ENCODE measurements at places on chromosomes 16 and 17.

DNA sequence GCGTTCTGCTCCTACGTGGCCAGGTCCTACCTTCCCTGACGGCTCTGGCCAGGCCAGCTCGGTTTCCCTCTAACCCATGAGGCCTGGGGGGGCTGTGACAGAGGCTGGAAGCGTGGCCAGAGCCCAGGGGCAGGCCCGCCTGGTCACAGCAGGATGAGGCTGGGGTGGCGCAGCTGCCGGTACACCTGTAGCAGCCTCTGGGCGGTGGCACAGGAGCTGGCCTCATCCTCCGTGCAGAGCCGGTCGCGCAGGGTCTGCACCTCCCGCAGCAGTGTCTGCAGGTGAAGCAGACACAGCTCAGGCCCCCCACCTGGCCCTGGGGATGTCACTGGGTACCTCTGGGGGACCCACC is 11.5 kb downstream of the FAAP100 start:
- DNase-seq: no peak

GRCh38 chr16:51374346-51374745 is 223.3 kb upstream of the SALL1 start:
- no peak for DNase-seq

GRCh38 chr17:47057830-47058229 is 78.8 kb upstream of the RPRML start:
- no peak for DNase-seq

- no peak for DNase-seq
Observed at GRCh38 chr16:1770328-1771187, 785 bp downstream of the NME3 start.

DNA sequence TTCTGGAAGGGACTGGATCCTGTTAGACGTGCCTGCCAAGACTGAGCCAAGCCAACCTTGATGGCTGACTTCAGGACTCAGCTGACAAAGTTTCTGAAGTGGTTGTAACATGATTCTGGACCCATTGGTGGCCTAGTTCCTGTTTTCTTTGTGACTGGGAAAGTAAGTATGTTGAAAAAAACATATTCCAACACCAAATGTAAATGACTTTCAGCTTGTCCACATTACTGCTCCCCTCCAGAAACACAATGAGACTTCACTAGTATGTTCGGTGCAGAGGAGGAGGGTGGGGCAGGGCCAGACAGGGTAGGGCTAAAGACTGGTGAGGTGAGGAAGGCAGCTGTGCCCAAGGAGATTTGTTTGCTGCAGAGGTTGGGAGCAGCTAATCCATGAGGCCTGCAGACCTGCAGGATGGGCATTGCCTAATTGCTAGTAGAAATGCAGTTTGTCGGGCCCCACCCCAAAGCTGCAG is 26.4 kb downstream of the NMT1 start:
- no peak for DNase-seq

DNA sequence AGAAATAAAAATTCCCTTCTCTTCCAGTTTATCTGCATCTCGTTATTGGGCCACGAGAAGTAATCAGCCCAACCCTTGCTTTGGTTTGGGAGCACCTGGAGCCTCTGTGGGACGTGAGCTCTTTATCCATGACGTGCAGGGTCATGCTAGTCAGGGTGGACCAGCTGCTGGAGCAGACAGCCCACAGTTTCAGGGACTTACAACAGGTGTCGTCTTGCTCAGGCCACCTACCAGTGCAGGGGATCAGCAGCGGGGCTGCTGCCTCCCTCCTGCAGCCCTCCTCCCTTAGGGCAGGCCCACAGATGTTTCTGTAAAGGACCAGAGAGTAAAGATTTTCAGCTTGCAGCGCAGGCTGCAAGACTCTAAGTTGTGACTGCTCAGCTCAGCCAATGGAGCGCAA is 16.9 kb downstream of the ADAD2 start:
- DNase-seq: no peak

- no peak for DNase-seq
Observed at GRCh38 chr16:78362524-78363135, 263.2 kb downstream of the WWOX start.

- no peak for DNase-seq
Observed at GRCh38 chr16:65406116-65406515, 284.3 kb upstream of the CDH11 start.

DNA sequence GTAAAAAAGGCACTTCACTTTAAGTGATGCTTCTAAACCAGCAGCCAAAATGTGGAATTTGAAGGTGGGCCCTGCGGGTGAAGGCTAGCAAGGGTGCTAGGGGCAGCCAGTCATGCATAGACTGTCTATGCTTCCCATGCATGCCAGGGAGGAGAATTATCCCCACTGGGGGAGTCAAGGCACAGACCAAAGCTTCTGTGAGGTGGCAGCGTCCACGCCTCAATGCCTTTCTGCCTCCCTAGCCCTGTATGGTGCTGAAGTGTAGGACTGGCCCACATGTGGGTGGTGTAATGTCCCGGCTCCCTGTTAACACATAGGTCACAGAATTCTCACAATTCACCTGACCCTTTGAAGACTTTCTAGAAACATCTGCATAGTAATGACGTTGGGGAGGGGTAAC is 1.9 kb downstream of the HS3ST2 start:
- DNase-seq: no peak

DNA sequence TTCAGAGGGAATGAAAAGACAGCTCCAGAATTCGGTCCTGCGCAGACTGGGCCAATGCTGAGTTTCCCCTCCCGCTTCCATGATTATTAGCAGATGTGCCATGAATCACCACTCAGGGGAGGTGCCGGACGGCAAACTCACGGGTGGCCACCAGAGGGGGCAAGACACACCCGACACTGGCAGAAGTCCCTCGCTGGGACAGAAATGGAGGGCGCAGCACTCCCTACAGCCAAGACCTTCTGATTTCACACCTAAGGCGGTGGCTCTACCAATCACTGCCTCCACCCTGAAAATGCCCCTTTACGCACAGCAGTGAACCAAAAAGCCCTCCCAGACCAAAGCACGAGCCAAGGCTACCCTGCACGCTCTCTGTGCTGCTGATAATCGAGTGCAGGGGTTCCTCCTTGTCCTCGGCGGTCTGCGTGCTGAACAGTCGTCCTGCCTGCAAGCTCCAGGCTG is 26.8 kb downstream of the TRAP1 start:
- peak; percentile 78 for DNase-seq

DNA sequence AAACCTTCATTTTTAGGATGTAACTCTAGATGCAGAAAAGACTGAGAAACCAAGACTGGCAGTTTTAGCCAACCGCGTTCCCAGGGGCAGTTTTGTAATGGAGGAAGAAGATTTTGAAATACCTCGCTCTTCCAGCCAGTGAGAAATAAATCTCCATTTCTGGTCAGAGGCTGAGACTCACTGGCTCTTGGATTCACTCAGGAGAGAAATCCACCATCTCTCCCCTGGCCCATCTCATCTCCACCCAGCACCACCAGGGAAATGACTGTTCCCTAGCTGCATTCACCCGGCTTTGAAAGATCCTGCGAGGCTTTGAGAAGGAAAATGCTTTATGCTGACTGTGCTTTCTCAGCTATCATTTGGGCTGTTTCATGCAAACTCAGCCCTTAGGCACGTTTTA is 185.2 kb downstream of the SOX9 start:
- peak; percentile 60 for DNase-seq

- DNase-seq: no peak
Observed at GRCh38 chr17:40556198-40556661, 9.0 kb downstream of the CCR7 start.

GRCh38 chr17:20998571-20999043 is 44.2 kb downstream of the USP22 start:
- no peak for DNase-seq

All from NCI-H774 (cell line).